ENCODE measurements at places on chromosomes 2 and 18.

DNA sequence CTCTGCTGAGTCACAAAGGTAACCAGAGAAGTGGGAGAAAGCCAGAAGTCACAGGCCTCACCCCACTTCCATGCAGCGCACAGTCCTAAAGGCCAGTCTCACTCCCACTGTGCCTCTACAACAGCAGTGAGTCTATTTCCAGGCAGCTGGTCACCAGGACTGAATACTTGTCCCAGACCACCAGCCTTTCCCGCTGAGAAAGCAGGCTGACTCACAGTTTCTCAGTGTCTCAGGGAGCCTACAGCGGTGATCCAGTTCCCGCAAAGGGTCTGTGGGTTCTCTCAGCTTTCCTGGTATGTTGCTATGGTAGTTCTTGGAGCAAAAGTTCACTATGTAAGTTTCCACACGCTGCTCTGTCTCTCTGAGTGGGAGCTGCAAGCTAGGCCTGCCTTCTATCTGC lies 622.5 kb downstream of the RNF144A start:
- no peak overlapping the region for H3K27ac ChIP-seq
- DNase-seq: no peak
- no peaks in the 10 kb centered on the region for H3K4me1 ChIP-seq
- no peaks in the 10 kb centered on the region for H3K36me3 ChIP-seq
- H3K4me3 ChIP-seq: no peak overlapping the region
- H3K27me3 ChIP-seq: no peaks in the 10 kb centered on the region

- no peaks in the 10 kb centered on the region for H3K27me3 ChIP-seq
- peaks cover 4% of the 10 kb centered on the region for H3K4me1 ChIP-seq
- no peak overlapping the region for H3K4me3 ChIP-seq
- peaks cover 35% of the 10 kb centered on the region for H3K36me3 ChIP-seq
- DNase-seq: no peak
Observed at GRCh38 chr2:174446531-174446930, 40.3 kb downstream of the GPR155 start.

- no peaks in the 10 kb centered on the region for H3K36me3 ChIP-seq
- no peak overlapping the region for H3K4me3 ChIP-seq
- H3K4me1 ChIP-seq: peaks cover 13% of the 10 kb centered on the region
- no peak for DNase-seq
- H3K27ac ChIP-seq: no peak overlapping the region
- no peaks in the 10 kb centered on the region for H3K27me3 ChIP-seq
Observed at GRCh38 chr2:62151306-62151638, 44.6 kb upstream of the B3GNT2 start.

- no peak overlapping the region for H3K4me3 ChIP-seq
- H3K36me3 ChIP-seq: no peaks in the 10 kb centered on the region
- no peaks in the 10 kb centered on the region for H3K27me3 ChIP-seq
- no peak for DNase-seq
- no peak overlapping the region for H3K27ac ChIP-seq
- no peaks in the 10 kb centered on the region for H3K4me1 ChIP-seq
Observed at GRCh38 chr2:58449286-58450010, 208.3 kb upstream of the FANCL start.

DNA sequence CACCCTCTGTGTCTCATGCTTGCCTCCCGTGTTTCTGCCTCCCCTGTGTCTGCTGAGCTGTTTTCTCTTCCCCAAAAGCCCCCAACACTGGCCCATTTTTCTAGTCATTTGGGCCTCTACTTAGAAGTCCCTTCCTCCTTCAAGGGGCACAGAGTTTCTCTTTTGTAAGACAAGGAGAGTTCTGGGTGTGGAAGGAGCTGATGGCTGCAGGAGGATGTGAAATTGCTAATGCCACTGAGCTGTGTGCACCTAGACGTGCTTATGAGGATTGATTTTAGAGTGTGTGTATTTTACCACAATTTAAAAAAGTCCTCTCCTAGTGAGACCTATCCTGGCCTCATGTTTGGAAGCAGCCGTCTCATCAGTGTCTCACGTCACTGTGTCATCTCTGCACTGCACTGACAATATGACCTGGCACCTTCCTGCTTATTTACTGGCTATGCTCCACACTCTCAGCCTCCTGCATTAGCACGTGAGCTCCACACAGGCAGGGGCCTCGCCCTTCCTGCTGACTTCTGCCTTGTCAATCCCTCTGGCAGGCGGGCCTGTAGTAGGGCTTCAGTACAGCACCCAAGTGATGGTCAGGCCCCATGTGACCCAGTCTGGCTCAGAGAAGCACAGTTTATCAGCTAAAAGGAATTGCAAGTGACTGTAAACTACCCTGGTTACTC lies 8.0 kb upstream of the MBP start:
- H3K4me1 ChIP-seq: peaks cover 22% of the 10 kb centered on the region
- no peak for DNase-seq
- no peak overlapping the region for H3K4me3 ChIP-seq
- no peak overlapping the region for H3K27ac ChIP-seq
- no peaks in the 10 kb centered on the region for H3K36me3 ChIP-seq

DNA sequence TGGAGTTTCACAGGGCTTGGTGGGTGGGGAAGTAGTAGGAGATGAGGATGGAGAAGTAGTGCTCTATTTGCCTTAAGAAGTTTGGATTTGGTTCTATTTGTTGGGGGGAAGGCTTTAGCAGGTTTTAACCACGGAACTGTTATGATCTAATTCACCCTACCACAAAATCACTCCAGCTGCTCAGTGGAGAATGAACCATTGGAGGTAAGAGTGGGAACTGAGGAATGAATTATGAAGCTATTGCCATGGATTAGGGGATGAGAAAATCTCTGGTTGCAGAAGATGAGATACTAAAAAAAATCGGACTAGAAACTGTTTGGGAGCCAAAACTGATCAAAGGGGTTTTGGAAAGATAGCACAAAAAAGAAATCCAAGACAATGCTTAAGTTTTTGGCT lies 488.9 kb downstream of the DLGAP1 start:
- H3K27ac ChIP-seq: no peak overlapping the region
- no peak for DNase-seq
- no peaks in the 10 kb centered on the region for H3K27me3 ChIP-seq
- H3K4me1 ChIP-seq: no peaks in the 10 kb centered on the region
